ENCODE measurements at places on chromosomes 16 and 17. TPM values are rescaled to one million over a fixed set of nuclear protein-coding genes. Genes with fewer than 3 reads are reported as not detected.

- DNase-seq, result peak; percentile 41
Measured at GRCh38 chr16:28082624-28083023, 19.1 kb upstream of the GSG1L start.

- no peak for DNase-seq
Measured at GRCh38 chr16:68265078-68265920, 973 bp downstream of the SLC7A6 start.

GRCh38 chr17:32470405-32471167 lies 16.2 kb upstream of the CDK5R1 start:
- DNase-seq, result no peak

DNA sequence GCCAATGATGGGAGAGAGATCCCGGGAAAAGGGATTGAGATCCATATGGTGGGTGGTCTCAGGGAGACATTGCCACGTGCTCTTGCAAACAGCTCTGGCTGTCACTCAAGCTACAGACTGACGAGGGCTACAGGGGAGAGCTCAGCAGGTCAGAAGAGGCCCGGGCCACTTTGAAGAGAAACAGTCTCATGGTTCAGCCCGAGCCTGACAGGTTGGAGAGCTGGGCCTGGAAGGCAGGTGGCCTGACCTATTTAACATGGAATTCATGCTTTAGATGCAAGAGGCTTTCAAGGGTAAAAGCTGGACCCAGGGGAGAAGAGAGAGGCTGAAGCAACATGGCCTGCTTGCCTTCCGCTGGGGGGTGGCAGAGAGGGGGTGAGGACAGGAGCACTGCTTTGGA lies 81.0 kb upstream of the BRD7 start:
- no peak for DNase-seq

- DNase-seq, result no peak
Measured at GRCh38 chr17:29592850-29593551, at the start of gene ANKRD13B. ANKRD13B (plus strand) TSS chr17:29593132; CDS start chr17:29593622, 490 bp downstream.

GRCh38 chr17:76414334-76415295 lies 30.2 kb downstream of the SPHK1 start:
- peak; percentile 27 for DNase-seq

Gene EXOSC6
- total RNA-seq, result 19.5 TPM

Gene CEP131
- 12.7 TPM for total RNA-seq

DNA sequence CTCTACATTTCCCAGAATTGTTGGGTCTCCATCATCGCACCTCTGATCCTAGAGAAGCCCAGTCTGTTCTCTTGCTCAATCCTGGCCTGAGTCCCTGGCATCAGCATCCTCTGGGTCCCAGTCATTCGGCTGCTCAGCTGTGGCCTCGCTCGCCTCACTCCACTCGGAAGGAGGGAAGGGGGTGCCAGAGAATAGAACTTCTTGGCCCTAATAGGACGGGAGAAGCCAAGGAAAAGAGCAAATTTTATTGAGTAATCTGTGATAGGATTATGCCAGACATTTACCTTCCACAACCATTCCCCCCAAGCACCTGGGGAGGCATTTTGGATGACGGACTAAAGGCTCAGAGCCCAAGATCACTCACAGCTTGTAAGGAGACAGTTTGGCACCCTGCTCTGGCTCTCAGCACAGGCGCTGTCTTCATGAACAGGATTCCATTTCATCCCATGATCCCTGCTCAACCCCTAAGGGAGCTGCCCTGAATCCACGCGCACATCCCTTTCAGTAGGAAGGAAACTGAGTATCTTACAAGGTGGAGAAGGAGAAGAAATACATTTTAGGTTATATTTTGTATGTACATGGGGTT lies 498 bp upstream of the CLEC10A start:
- DNase-seq, result peak; percentile 22

- no peak for DNase-seq
Measured at GRCh38 chr17:40371261-40371929, 6.9 kb upstream of the GJD3 start.

- DNase-seq, result no peak
Measured at GRCh38 chr17:42049834-42050392, 488 bp downstream of the C17orf113 start.

Measured in mucosa of gallbladder (tissue), 1 donor.